ENCODE measurements at places on chromosomes 3 and 15.

- DNase-seq: no peak
These were observed 98.4 kb upstream of the PFN2 start for GRCh38 chr3:150069154-150069527.

- no peak for DNase-seq
These were observed 104.2 kb downstream of the MYH15 start for GRCh38 chr3:108406063-108406660.

- DNase-seq: no peak
These were observed 5.8 kb downstream of the MAP2K5 start for GRCh38 chr15:67548236-67548852.

GRCh38 chr3:190810957-190811356, 51.5 kb downstream of the GMNC start:
- no peak for DNase-seq

GRCh38 chr3:108469126-108469525, 41.3 kb downstream of the MYH15 start:
- no peak for DNase-seq

GRCh38 chr3:39249453-39250115, 30.3 kb downstream of the CX3CR1 start:
- DNase-seq: no peak

- DNase-seq: no peak
These were observed 10.6 kb downstream of the PLA2G4F start for GRCh38 chr15:42145546-42146455.

- no peak for DNase-seq
These were observed 11.5 kb upstream of the SHF start for GRCh38 chr15:45199136-45199810.

DNA sequence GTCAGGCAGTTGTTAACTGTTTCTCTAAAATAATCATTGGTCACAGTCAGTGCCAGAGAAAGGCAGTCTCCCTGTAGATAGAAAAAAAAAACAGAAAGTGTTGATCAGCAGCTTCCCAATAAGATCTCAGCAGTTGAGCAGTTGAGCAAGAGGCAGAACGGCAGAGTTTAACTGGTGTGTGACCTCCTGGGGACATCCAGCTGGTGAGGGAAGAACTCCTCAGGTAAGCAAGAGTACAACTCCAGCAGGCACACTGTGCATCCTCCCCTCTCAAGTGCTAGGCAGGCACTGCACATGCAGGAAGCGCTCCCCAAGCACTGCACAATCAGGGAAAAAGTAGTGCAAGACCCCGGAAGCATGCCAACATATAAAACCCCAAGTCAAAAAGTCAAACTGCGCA, 1287.2 kb downstream of the NSUN3 start:
- DNase-seq: no peak

- no peak for DNase-seq
These were observed 318.8 kb upstream of the CTDSPL start for GRCh38 chr3:37542772-37543449.

DNA sequence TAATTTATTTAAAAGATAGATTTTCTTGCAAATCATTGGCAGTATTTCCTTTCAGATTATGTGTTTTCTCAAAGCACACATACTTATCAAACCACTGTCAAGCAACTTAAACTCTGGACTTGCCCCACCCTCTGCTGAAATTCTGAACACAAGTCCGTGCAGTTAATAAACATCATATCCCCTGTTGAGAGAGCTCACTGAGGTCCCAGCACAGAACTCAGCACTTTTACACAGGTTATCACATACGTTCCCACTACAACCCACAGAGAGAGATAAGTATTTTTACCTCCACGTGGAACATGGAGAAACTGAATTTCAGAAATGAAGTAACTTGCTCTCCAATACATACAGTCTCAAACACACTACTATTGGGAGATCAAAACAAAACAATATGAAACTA, 267.6 kb upstream of the IGF1R start:
- no peak for DNase-seq

DNA sequence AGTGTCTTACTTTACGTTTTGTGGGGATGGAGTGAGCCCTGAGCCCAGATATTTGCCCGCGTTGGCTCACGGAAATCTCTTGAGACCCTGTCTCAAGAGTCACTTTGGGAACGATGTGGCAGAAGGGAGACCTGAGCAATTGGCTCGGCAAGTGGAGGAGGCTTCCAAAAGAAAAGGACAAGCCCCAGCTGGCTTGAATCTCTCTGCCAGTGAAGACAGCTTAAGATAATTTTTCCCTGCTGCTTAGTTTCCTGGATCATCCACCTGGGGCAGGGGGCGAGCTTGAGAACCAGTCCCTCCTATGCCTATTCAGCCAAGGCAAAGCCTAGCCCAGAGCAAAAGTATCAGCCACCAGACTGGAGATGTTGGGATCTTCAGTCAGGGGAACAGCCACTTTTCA, 708 bp downstream of the SEC22A start:
- DNase-seq: no peak

GRCh38 chr3:144556392-144556791, 584.8 kb downstream of the DIPK2A start:
- DNase-seq: no peak

DNA sequence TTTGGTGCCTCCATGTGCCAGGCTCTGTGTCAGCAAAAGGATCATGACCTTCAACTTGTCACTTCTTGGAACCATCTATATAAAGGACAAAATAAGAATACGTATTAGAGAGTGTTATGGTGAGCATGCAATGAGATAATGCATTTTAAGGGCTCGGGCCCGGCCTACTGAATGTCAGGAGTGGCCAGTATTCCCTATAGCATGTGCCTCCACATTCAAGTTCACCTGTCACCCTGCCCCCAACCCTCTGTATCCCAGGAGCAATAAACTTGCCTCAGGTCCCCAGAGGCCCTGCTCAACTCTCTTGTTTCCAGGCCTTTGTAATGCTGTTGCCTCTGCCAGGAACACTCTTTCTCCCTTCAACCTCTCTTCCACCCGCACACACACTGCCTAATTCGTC, 90.2 kb upstream of the SLC6A11 start:
- DNase-seq: no peak

DNA sequence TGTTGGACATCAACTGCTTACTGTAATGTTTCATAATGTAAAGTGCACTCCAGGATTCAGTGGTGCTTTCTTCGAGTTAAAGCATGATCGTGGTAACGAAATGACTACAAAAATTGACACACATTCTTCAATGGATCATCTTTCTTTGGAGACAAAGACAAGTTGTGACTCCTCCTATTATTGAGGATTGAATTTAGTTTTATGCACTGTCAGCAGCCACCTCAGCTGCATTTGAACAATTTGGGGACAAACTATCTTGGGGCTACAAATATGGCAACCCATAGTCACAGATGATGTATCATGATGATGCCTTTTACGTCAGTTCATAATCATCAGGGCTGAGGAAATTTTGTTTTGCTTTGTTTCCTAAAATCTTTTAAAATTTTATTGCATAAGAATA, 140.2 kb upstream of the ICE2 start:
- no peak for DNase-seq

DNA sequence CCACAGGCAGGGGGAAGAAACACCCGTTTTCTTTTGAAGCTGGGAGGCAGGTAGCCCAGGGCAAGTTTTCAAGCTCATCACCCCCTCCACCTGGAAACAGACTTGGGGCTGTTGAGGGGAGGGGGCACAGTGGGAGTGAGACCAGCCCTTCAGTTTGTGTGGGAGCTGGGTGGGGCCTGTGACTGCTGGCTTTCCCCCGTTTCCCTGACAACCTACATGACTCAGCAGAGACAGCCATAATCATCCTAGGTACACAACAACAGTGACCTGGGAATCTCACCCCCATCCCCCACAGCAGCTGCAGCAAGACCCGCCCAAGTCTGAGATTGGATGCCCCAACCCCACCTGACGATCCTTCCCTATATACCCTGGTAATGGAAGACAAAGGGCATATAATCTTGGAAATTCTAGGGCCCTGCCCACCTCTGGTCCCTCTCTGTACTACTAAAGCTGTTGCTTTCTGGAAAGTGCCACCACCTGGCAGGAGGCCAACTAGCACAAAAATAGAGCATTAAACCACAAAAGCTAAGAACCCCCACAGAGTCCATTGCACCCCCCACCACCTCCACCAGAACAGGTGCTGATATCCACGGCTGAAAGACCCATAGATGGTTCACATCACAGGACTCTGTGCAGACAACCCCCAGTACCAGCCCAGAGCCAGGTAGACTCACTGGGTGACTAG, 422.2 kb upstream of the SGO1 start:
- no peak for DNase-seq

DNA sequence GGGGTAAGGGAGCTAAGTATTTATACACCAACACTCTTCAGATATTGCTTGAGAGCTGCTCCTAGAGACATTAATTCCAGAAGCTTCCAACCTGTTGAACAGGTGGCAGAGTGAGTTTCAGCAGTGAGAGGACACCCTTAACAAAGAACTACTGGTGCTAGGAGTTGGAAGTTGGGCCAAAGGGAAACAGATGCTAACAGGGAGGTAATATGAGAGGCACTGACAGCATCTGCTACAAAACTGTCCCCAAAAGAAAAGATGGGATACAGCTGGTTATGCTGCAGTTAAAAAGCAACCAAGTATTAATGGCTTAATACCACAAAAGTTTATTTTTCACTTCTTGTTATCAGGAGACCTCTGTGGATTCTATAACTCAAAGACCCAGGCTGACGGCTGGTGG, 104.5 kb upstream of the SATB1 start:
- no peak for DNase-seq

GRCh38 chr15:62497356-62497755, 332.3 kb upstream of the C2CD4B start:
- DNase-seq: no peak

GRCh38 chr3:188947401-188948280, 224.1 kb upstream of the TPRG1 start:
- DNase-seq: no peak

DNA sequence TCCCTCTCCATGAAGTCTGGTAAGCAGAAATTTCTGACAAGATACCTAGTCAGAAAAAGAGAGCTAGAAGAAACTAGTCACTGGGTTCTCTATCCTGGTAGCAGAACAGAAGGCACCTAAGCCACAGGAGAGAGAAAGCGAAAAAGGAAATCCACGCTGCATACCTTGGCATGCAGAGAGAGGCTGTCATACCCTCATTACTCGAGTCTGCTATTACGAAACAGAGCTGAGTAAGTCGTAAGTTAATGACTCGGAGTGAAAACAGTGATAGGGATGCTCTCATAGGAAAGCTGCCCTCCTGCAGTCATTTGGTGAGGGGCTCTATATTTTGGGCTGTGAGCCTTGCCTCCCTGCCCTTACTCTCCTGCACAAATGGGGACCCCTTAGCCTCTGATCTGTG, 16.2 kb downstream of the CLRN1 start:
- no peak for DNase-seq

DNA sequence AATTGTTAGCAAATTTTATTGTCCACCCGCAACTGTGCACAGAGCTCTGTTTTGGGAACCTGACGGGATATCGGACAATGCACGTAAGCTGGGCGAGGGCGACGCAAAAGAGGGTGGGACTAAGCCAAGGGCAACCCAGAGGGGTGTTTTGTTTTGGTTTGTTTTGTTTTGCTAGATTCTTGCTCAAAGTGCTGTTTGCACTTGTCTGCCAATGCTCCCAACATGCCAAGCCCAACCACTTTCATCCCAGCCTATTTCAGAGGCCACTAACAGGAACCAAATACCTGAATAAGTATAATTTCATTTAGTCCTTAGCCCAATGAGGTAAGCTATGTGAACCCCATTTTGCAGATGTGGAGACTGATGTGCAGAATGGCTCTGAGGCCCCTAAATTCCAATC, 9.7 kb upstream of the CMTM7 start:
- DNase-seq: no peak

GRCh38 chr3:156233876-156234275, 113.5 kb downstream of the KCNAB1 start:
- DNase-seq: no peak
